ENCODE measurements at places on chromosomes 6 and 20.

- no peak for DNase-seq
Measured at GRCh38 chr20:61422636-61423425, 170.8 kb downstream of the CDH4 start.

- DNase-seq, result no peak
Measured at GRCh38 chr20:57751411-57751810, 41.6 kb upstream of the PMEPA1 start.

DNA sequence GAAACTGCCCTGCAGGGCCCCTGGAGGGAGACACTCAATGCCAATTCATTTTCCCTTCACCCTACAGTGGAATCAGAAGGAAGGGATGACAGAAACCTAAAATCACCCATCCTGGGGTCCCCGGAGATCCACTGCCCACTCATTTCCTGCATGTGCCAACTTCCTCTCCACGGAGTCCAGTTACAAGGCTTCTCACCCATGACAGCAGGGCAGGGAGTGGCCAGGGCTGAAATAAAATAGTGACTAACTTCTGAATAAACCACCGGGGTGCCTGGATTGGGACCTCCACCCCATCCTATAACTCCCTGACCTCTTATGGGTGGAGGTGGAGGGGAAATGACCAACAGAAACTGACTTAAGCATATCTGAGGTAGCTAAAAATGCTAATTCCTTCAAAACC, 362.3 kb downstream of the MAFB start:
- DNase-seq, result no peak

GRCh38 chr20:49981218-49982071, 1.3 kb upstream of the SNAI1 start:
- DNase-seq, result no peak

GRCh38 chr6:161141173-161141572, 132.7 kb downstream of the AGPAT4 start:
- DNase-seq, result no peak

DNA sequence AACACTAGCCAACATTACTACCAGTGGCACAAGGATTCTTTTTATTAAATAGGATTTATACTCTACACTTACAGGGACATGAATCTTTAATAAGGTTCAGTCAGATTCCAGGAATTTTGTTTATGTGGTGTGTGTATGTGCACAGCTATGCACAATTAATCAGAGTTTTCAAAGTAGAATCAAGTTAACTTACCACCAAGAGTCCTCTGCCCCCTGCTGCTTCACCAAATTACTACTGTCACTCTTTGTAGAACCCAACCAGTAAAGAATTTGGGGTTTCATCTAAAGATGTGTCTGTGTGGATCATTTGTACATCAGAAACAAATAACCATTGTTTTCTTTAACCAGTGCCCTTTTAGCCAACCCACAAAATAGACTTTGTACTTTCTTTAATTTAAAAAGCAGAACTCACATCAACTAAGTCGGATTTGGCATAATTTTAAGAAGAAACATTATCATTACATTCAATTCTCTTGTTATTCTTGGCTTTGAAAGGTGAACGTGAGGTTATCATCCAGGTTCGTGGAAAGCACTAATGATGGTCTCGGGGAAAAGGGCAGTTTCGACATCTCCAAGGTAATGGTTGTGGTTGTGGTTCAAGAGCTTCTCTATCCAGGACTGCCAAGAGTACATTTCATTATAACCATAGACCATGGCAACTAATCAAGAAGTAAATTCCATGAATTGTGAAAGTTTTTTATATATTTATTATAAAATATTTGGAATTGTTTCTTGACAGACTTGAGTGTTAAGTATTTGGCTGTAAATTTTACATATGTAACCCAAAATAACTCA, 514.3 kb upstream of the ID4 start:
- no peak for DNase-seq

DNA sequence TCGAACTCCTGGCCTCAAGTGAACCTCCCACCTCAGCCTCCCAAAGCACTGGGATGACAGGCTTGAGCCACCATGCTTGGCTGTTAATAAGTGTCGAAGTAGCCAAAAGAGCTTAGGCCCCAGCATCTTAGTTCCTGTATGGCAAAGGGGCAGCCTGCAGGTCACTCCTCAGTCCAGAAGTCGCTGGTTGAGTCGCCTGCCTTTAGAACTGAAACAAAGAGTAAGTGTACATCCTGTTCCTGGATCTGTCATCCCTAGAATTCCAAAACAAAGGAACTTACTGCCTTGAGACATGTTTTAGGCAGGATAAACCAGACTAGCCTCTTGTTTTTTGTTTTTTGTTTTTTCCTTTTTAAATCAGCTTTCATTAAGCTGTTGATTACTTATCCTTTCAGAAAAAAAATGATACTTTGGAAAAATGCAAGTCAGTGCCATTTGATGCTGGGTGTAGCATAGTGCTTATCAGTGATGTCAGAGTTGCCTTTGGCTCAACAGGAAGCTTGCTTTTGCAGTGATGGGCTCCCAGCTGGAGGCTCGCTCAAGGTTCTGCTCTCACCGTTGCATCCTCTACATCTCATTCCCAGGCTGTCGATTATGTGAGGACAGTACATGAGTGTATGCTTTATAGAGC, 9.0 kb downstream of the ACTR5 start:
- no peak for DNase-seq

DNA sequence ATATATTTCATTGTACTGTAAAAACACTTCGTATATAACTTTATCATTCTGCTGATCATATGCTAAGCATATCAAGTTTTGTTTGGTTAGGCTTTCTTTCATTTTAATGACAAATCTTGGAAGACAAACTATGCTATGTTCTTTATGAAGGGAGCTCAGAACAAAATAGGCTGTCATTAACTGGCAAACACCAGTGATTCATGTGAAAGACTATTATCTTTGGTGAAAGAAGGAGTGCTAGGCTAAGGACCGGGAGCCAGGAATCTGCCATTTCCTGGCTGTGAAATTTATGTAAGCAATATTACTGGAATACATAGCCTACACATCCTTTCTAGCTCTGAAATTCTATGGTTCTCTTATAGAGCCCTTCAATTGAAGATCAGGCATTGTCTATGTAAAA, 136.2 kb upstream of the CCN2 start:
- DNase-seq, result peak; percentile 24

- DNase-seq, result no peak
Measured at GRCh38 chr20:49290608-49291191, 12.8 kb upstream of the ZNFX1 start.

DNA sequence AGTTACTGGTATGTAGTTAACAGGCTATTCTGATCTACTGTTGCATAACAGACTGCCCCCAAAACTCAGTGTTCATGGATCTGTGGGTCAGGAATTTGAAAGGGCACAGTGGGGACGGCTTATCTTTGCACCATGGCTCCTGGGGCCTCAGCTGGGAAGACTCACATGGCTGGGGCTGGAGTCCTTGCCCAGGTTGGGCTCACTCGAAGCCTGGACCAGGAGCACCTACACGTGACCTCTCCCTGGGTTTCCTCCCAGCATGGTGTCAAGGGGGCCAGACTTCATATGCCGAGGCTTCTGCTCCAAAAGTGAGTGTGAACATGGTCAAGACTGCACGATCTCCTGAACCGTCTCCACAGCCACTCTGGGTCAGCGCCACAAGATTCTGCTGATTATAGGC, 11.7 kb downstream of the SYNDIG1 start:
- no peak for DNase-seq

DNA sequence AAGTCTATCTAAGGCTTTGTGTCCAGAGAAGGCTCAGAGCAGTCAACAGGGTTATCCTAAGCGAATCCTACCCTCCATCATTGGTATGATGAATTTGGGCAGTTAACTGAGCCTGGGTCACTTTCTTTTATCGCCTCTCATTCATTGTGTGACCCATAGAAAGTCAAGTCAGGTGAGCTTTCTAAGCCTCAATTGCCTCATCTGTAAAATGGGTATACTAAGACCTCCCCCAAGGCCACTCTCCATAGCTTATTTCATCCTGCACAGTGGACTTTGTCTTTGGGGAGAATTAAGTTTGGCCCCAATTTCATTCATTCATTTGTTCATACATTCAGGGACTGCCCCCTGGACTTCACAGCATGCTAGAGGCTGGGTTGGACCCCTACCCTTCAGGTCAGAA, 110.5 kb downstream of the DHX35 start:
- DNase-seq, result no peak

DNA sequence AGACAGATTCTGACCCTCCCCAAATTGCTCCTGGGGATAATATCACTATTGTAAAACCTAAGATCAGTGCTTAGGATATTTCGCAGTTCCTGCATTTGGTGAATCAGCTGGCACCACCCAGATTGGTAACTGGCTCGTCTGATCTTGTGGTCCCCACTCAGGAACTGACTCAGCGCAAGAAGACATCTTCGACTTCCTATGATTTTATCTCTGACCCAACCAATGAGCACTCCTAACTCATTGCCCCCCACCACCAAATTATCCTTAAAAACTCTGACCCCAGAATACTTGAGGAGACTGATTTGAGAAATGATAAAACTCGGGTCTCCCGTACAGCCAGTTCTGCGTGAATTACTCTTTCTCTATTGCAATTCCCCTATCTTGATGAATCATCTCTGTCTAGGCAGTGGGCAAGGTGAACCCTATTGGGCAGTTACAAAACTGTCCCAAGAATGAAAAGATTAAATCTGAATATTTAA, 55.7 kb upstream of the PRND start:
- no peak for DNase-seq

GRCh38 chr6:125008261-125008703, 46.0 kb downstream of the RNF217 start:
- DNase-seq, result no peak

DNA sequence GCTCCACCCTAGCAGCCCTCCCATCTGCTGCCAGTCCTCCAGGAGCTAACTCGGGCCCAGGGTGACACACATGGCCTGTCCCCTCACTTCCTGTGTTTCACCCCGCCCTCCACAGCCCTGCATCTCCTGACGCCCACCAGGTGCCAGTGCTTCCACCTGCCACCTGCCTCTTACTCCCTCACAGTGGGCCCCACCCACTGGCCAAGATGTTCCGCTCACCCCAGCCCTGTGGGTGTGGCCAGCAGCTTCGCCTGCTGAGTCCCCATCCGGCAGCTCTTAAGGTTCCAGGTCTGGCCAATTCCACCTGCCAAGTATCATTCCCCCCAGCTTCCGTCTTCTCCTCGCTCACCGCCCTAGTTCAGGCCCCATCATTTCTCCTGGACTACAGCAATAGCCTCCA, 184.1 kb downstream of the MBOAT1 start:
- no peak for DNase-seq

GRCh38 chr6:36285187-36285671, 15.4 kb downstream of the PNPLA1 start:
- no peak for DNase-seq

DNA sequence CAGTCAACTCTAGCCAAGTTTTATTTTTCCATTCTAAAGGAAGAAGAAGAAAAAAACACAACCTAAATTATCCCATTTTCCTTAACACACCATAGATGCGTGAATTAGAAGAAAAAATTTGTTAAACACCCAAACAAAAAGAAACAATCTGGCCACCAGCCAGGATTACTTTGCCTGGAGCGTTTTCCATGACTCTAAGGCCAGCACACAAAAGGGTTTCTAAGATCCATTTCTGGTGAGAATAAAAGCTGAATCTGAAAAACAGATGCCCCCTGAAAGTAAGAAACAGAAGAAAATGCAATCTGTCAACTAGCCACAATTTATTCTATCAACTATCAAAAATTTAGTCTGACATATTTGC, 267.2 kb upstream of the SULF2 start:
- DNase-seq, result no peak

DNA sequence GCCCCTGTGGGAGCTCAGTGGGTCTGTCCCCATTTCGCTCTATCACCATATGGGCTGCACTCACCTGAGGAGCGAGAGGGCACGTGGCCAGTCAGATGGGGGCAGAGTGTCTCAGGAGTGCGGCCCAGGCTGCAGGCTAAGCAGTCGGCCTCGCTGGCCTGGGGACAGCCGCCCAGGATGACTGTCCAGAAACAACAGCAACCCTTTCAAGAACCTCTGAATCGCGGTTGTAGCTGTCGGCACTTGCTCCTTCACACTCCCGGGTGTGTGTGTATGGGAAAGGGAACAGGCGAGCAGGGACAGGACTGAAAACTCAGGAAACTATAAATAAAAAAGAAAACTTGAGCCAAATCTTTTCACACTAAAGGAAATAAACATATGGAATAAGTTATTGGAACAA, 63.1 kb downstream of the TFAP2A start:
- no peak for DNase-seq

- peak; percentile 96 for DNase-seq
Measured at GRCh38 chr6:168968228-168968627, 285.4 kb downstream of the THBS2 start.

GRCh38 chr6:22133357-22133756, 163.5 kb downstream of the PRL start:
- no peak for DNase-seq

DNA sequence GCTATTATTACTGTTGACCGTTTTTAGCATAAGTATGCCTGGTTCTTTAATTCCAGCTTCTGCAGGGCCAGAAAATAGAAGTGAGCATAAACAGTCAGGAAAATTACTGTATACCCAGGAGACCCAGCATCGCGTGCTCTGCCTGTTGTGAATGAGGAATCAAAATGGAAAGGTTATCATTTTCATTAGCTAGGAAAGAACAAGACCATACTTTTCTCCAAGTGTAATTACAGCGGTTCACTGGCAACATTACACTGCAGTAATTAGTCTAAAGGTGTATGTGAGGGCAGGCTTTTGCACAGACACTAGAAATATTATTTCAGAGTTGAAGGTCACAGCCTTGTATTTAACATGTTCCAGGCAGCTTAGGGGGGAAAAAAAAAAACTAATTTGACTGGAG, 403.8 kb upstream of the SOX4 start:
- DNase-seq, result no peak

DNA sequence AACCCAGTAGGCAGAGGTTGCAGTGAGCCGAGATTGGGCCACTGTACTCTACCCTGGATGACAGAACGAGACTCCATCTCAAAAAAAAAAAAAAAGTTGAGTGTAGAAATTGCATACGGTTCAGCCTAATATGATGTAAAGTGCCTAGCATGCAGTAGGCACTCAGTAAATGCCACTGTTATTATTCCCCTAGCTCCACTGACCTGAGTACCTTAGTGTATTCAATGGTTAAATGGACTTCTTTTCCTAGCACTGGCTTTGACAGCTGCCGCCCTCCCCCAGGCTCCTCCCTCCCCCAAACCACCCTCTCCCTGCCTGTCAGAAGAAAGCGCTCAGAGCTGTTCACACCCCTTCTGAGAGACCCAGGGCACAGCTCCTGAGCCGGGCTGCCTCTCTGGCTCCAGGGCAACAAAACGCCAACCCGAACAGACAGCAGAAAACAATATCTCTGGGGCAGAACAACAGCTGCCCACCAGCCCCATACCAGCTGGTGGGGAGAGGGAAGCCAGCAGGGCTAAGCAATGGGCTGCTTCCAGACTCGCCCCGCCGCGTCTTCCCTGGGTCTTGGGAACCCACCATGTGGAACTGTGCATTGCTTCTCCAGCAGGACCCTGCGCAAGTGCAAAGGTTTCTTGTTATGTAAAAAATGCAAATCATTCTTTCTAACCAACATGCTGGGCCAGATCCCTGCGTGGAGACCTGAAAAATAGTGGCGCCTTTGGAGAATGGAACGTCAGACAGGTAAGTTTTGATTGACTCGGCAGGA, 4.5 kb downstream of the CPNE5 start:
- DNase-seq, result no peak

DNA sequence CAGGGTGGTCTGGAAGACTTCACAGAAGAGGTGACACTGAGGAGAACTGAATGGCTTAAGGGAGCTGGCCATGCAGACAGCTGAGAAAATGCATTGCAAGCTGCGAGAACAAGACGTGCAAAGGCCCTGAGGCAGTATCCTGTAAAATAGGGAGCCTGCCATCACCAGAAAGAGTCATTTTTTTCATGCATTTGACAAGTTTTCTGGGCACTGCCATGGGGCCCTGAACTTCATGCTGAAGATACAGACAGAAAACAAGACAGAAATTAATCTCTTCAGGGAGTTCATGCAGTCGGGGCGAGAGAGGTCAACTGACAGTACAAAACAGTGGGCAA, 28.9 kb upstream of the NFATC2 start:
- DNase-seq, result no peak

Measured in NCI-H774 (cell line).